CD4-positive, alpha-beta T cell (primary cell): ENCODE measurements at places on chromosomes 7 and 10.

- peaks cover 5% of the 10 kb centered on the region for H3K27me3 ChIP-seq
- H3K4me3 ChIP-seq: no peak overlapping the region
- H3K4me1 ChIP-seq: no peaks in the 10 kb centered on the region
- no peak overlapping the region for H3K27ac ChIP-seq
These were observed 232.0 kb upstream of the NRP1 start for GRCh38 chr10:33566426-33566825.

- no peak overlapping the region for H3K4me3 ChIP-seq
- H3K27me3 ChIP-seq: no peaks in the 10 kb centered on the region
- no peaks in the 10 kb centered on the region for H3K4me1 ChIP-seq
- DNase-seq: no peak
- no peak overlapping the region for H3K27ac ChIP-seq
These were observed 39.8 kb downstream of the CAMK2B start for GRCh38 chr7:44285561-44285960.

GRCh38 chr7:130943336-130943901 lies 209.4 kb upstream of the KLF14 start:
- peak overlapping the region; percentile 82 for H3K27ac ChIP-seq
- DNase-seq: no peak
- peak overlapping the region; percentile 64 for H3K4me3 ChIP-seq

DNA sequence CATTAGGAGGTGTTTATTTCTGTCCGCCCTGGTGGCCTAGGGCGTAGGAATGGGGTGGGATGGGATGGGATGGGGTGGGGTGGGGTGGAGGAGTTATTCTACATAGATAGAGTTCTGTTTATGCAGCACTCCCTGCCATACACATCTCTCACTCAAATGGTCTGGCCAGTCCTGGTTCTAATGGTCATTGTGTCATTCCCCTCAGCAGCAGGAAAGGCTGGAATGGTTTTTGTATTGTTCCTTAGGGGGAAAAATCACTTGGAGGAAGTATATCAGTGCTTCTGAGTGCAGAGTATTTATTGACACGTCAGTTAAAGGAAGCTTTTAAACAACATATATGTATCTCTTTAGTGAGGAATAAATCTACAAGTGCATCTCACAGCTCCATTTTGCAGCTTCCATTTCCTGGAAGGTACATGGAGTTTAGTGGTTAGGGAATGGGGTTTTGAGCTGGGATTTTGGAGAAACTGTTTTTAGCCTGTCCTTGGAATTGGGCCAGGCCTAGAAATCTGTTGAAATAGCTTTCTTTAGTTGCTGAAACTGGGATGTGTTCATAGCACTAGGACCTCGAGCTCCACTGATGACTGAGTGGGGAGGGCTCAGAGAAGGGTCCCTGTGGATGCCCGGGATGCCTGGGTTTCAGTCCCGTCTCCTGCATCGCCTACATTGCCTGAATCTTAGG lies 8.3 kb downstream of the TSPAN14 start:
- H3K4me3 ChIP-seq: peak overlapping the region; percentile 97
- H3K27ac ChIP-seq: peak overlapping the region; percentile 91
- no peak for DNase-seq
